ENCODE measurements at places on chromosomes 7 and 10.
A peak's percentile ranks its signal among the peaks of the same experiment; 100 is the strongest.

- no peak for DNase-seq
Observed at GRCh38 chr10:78065611-78066010, 31.9 kb downstream of the RPS24 start.

DNA sequence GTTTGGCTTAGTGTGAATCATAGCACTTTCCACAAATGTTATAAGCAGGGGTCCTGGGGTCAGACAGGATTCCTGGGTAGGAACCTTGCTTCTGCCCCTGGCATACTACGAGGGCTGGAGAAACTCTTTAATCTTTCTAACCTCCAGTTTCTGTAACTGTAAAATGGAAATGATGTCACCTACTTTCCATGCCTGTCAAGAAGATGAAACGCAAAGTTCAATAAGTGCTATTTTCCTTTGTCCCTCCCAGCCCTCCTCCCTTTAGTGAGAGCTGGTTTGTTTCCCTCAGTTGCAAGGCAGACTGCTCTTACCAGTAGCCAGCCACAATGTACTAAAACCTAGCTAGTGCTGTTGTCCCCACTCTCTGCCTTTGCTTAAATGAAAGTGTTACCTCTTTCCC is 117.1 kb upstream of the HPS1 start:
- DNase-seq = no peak

DNA sequence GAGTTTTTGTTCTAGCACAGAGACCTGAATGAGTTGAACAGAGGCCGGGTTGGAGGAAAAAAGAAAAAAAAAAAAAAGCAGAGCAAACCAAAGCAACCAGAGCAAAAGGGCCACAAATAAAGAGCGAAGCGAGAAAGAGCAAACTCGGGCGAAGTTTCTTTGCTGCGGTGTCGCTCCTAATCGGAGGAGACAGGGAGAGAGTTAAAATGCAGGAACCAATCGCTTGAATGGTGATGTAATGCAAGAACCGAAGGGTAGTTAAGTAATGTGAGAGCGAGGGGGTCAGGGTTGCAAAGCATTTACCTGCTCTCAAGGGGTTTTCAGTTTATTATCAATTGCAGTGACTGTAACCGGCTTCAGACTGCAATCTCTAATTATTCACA is 271.7 kb downstream of the TRIL start:
- DNase-seq = no peak

- no peak for DNase-seq
Observed at GRCh38 chr10:119706521-119707278, 19.1 kb upstream of the INPP5F start.

GRCh38 chr7:2474224-2474623 is 2.0 kb downstream of the GRIFIN start:
- no peak for DNase-seq

DNA sequence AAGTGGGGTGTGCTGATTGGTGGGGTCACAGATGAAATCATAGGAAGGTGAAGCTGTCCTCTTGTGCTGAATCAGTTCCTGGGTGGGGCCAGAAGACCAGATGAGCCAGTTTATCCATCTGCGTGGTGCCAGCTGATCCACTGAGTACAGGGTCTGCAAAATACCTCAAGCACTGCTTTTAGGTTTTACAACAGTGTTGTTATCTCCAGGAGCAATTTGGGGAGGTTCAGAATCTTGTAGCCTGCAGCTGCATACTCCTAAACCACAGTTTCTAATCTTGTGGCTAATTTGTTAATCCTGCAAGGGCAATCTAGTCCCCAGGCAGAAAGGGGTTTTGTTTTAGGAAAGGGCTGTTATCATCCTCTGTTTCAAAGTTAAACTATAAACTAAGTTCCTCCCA is 17.0 kb upstream of the IFRD1 start:
- no peak for DNase-seq

DNA sequence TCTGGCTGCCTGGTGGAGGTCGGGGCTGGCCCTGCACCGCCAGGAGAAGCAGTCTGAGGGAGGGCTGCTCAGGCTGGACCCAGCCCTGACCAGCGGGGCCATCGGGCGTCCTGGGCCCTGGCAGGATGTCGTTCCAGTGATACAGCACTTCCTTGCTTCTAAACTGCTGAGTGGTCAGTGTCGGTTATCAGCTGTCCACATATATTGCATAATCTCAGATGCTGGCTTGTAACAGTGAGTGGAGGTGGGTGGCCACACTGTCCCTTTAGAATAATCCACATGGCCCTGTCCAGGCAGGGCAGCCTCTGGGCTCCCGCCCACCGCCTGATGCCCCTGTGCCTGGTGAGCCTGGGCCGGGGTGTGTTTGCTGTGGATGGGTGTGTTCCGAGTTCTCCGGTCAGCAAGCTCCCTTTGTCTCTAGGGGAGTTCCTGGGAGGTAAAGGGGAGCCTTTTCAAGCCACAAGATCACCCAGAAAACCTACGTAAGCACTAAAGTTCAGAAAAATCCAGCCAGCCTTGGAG is 86.1 kb downstream of the LHPP start:
- no peak for DNase-seq

GRCh38 chr10:79056361-79056735 is 12.4 kb upstream of the ZMIZ1 start:
- no peak for DNase-seq

GRCh38 chr7:11910253-11910652 is 78.3 kb upstream of the THSD7A start:
- DNase-seq = no peak

DNA sequence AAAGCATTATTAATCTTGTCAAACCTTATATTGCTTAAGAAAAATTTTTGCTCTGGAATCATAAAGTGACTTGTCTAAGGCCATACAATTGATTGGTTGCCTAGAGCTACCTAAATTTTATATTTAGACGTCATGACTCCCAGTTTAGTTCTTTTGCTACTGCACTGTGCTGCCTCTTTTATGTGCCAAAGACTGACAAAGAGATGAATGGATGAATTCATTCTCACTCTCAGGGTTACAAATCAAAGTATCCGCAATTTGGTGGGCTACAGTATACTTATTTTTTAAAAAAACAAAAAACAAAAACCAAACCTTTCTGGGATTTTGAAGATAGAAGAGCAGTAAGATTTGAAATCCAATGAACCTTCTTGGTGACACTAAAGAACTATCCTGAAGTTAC is 27.7 kb upstream of the TMEM229A start:
- no peak for DNase-seq

DNA sequence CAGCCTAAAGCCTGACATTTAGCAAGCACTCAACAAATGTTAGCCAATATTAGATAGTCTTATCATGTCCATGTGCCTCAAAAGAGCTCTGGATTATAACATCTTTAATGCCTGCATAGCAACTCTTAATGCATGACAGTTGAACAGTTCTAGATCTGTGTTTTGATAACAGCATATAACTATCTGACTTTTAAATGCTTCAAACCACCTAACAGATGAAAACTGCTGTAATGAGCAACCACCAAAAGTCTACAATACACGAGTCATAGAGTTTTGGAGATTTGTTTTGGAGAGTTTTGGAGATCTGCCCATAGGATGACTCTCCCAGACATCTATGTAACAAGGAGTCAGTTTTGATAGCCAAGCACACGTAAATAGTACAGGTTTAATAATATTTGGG is 227.3 kb downstream of the TWIST1 start:
- DNase-seq = no peak

GRCh38 chr7:110772615-110773014 is 318.3 kb upstream of the LRRN3 start:
- no peak for DNase-seq

GRCh38 chr7:106621393-106622132 is 39.4 kb downstream of the CCDC71L start:
- no peak for DNase-seq

DNA sequence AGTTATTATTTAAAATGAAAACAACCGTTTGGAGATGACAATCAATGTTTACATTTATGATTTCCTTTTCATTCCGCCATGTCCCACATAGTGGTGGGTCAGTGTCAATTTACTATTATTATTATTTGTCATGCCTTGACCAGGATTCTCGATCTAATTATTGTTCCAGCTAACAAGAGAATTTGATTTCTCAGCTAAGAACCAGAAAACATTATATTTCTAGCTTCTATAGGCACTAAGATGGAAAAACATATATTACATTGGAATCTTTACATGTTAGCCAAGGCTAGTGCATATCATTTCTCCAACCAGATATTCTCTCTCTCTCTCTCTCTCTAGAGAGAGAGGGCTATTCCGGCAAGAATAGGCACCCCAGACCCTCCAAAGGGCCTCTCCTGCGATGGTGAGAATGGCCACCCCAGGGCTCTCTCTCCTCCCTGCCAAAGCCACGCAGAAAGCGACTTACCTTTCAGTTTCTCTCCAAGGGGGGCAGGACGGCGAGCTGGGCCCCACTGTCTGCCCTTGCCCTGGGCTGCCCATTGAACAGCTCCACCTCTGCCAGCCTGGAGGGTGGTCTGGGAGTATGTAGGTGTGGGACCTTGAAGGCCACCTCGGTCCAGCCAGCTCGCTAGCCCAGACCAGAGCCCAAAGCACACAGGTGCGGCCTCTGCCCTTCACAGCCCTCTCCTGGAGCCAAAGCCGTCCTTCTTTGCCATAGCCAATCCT is 2.4 kb downstream of the HOXA3 start:
- no peak for DNase-seq

DNA sequence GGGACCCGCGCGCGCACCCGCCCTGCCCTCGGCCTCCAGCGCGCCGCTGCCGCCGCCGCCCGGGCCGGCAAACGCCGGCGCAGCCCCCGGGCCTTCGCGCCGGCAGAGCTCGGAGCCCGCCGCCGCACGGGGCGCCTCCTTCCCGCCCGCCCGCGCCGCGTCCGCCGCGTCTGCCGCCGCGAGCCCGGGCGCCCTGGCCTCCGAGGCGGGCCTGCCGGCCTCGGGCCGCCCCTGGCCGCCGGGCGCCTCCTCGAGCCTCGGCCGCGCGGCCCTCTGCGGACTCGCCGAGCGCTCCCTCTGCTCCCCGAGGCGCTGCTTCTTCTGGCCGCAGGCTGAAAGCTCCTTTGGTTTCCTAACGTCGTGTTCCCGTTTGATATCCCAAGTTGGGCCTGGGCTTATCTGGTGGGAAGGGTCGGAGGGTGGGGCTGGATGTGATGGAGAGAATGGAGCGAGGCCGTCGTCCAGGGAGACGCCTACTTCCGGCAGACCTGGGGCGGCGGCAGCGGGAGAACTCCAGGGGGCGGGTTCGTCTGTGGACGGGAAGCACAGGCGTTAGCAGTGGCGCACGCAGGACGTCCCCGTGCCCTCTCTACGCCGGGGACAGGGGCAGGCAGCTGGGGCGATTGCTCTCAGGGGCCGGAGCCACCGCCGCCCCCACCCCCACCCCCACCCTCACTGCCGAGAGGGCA is 221.0 kb downstream of the PHTF2 start:
- DNase-seq = peak; percentile 43

- no peak for DNase-seq
Observed at GRCh38 chr7:92523110-92523509, 5.2 kb downstream of the PEX1 start.

- no peak for DNase-seq
Observed at GRCh38 chr7:5248201-5248885, 34.4 kb upstream of the SLC29A4 start.

DNA sequence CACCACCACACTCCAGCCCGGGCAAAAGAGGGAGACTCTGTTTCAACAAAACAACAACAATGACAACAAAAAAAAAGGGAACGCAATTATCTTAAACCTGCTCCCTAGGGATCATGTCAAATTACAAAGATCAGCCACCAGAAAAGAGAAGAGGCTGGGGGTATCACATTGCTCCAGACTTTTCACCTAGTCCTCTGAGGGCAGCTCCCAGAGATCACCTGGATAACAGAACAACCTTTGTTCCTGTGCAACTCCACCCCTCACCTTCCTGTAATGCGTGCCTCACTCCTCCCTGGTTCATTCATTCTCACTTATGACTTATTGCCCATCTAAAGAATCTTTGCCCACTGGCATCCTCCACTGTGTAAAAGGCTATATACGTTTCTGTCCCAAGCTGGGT is 31.8 kb downstream of the SVOPL start:
- DNase-seq = no peak

GRCh38 chr10:77251297-77252013 is 386.2 kb downstream of the KCNMA1 start:
- DNase-seq = no peak

- no peak for DNase-seq
Observed at GRCh38 chr10:108005627-108006026, 841.1 kb upstream of the SORCS1 start.

DNA sequence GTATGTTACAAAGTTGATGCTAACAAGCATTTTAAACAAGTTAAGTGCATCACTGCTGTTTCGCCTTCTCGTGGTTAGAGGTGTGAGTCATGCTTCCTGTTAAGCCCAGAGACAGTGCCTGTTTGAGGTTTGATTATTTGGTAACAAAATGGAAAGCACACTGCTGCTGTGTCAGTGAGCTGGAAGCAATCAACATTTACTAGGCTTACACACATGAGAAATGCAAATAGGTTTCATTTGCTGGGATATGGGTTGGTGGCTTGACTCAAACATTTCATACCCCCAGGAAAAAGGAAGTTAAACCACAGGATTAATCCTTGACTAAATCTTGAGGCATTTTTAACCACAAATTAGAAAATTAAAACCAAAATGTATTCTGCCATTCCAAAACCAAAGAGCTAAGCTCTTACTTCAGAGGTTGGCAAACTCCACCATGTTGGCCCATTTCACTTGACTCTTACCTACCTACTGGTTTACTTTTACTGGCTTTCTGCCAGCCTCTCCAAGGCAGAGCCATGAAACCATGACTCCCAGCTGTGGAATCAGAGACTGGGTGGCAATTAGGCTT is 139.2 kb downstream of the ETV1 start:
- peak; percentile 72 for DNase-seq

GRCh38 chr7:105277341-105277740 is 111.4 kb downstream of the SRPK2 start:
- DNase-seq = no peak

- no peak for DNase-seq
Observed at GRCh38 chr10:93856349-93857145, 37.2 kb upstream of the SLC35G1 start.

GRCh38 chr10:88163572-88163971 is 300.1 kb downstream of the PTEN start:
- no peak for DNase-seq

DNA sequence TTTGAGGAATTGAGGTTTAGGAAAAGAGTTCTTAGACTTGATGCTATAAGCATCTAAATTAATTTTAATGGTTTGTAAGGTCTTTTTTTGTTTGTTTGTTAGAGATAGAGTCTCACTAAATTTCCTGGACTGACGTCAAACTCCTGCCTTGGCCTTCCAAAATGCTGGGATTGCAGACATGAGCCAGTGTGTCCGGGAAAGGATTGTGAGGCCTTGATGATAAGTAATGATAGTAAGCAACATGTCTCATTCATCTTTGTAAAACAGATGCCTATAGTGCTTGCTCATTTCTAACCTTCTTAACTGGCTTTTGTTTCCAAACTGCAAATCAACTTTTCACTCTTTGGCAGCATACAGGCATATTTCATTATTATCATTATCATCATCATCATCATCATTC is 176.0 kb upstream of the KCND2 start:
- DNase-seq = no peak

DNA sequence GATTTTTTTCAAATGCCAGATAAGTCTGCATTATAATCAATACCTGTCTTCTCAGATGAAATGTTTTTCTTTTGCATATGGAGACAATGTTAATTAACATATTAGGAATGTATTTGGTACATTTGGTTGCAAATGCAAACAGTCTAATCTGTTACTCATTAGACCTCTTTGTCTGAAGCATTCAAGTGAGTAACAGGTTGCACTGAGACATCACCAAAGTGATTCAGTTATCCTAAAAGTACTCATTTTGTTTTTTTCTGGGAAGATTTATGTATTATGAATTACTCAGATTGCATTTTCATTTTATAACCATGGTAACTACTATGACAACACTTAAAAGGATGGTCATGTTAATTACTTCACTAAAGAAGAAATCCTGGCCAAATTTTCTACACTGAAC is 513.6 kb downstream of the HTR7 start:
- DNase-seq = no peak

GRCh38 chr10:51139176-51139575 is 64.9 kb downstream of the PRKG1 start:
- no peak for DNase-seq

Measured in CD4-positive, alpha-beta T cell treated with Interleukin-6 at 100 ng/mL for 8 hours (primary cell).